ENCODE measurements at places on chromosomes 13 and 19.
A peak's percentile ranks its signal among the peaks of the same experiment; 100 is the strongest.

DNA sequence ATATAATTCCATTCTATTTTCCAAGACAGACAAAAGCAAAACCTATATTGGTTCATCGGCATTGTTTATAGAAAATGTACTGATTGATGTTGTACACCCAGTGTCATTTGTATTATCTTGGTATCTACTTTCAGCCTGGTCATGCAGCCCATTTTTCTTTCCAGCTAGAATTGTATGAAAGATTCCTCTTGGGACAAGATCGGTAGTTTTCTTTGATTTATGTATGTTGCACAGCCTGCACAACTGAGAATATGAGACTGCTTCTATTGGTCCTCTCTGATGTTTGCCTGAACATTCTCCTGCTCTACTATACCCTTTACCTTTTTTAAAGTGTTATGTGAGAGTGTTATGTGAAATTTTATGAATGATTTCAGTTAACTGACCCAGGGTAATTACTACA is 487.7 kb upstream of the PRR20A start:
- no peak for DNase-seq

DNA sequence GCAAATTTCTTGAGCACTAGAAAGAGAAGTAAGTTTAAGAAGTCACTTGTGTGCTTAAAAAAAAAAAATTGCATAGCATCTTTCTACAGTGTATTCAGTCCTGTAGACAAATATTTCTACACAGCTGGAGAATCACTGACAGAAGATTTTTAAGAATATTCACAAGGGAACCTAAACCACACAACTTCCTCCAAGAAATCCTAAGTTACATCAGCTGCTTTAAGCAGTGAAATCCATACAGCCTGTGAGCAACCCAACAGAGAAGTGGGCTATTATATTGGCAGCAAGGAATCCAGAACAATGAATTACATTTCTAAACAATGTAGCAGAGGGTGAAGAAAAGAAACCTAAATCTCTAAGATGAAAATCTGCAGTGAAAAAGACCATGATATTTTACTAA is 1.5 kb downstream of the DOCK9 start:
- no peak for DNase-seq

- DNase-seq = no peak
These were observed 389.5 kb upstream of the ZNF507 start for GRCh38 chr19:31955884-31956283.

DNA sequence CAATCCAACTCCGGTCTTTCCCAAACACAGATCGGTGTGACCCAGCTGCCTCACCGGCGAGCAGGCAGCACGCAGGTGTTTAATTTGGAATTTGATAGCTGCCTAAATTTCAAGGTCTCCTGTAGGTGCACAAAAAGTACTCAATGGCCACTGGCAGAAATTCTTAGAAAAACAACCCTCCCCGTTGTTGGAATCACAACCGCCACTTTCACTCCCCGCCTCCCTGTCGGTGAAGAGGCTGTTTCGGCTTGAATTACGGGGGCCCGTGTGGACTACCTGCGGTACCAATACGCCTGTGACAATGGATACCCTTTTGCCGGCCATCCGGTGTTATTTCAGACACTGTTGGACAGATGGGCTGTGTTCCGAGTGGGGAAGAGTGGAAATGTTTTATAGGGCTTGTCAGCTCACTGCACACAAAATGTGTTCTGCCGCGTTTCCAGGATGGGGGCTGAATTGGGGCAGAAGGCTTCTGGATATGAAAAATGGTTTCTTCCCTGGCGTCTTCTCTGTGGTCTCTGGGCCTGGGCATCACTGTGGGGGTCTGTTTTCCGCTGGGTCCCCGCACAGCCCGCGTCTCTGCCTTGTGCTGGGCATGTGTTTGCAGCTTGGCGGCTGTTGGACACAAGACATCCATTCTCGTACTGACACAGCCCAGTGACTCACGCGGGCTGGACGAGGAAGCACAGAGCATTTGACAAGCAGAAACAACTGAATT is 45.4 kb downstream of the ZIC5 start:
- no peak for DNase-seq

GRCh38 chr19:941292-942132 is 15.7 kb downstream of the ARID3A start:
- no peak for DNase-seq

DNA sequence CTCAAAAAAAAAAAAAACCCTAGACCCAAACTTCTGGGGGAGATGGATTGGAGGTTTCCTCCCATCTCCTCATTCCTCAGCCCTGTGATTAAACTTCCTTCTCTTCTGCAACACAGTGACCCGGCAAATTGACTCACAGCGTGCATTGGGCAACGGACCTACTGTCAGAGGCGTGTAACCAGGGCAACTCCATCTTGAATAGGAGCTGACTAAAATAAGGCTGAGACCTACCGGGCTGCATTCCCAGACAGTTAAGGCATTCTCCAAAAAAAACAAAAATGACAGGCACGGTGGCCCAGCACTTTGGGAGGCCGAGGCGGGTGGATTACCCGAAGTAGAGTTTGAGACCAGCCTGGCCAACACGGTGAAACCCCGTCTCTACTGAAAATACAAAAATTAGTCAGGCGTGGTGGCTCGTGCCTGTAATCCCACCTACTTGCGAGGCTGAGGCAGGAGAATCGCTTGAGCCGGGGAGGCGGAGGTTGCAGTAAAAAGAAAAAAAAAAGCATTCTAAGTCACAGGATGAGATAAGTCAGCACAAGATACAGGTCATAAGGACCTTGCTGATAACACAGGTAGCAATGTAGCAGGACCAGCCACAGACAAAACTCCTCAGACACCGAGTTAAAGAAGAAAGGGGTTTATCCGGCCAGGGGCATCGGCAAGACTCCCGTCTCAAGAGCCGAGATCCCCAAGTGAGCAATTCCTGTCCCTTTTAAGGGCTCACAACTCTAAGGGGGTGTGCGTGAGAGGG is 5.4 kb upstream of the NLRP7 start:
- no peak for DNase-seq

- no peak for DNase-seq
These were observed 109.8 kb upstream of the GPC6 start for GRCh38 chr13:93116809-93117208.

GRCh38 chr13:108226184-108226583 is 8.0 kb downstream of the ABHD13 start:
- peak; percentile 3 for DNase-seq

DNA sequence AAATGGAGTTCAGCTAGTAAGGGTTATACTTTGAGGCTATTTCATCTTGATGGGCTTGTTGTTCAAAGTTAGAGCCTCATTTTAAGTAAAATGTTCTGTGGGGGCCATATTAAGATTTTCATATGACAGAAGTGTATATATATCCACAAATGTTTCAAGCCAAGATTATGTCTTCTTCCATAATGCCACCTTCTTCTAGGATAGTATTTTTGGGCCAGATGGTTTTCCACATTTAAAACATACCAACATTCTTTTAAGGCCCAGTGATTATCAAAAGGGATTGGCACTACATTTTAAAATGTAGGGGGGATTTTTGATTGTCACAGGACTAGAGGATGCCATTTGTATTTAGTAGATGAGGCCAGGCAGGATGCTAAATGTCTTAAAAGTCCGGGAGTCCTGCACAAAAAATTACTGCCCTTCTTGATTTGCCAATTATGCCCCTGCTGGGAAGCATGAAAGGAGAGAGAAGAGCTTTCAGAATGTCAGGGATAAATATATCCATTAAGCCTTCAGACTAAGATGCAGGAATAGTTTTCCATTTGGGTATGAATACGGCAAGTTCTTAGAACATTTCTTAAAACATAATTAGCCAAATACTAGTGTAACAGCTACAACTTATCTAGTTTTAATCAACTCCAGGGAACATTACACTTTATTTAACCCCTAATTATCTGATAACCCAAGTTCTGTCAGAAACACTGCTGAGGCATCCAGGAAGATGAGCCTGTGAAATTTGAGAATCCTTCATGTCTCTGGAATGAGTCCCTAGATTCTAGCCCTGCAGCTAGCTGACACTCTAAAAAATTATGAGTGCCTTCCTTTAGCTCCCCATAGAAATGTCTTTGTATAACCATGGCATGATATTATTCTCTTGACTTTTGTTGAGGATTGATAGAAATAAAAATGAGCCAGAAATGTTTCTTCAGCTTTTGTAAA is 34.0 kb downstream of the ITM2B start:
- DNase-seq = no peak

DNA sequence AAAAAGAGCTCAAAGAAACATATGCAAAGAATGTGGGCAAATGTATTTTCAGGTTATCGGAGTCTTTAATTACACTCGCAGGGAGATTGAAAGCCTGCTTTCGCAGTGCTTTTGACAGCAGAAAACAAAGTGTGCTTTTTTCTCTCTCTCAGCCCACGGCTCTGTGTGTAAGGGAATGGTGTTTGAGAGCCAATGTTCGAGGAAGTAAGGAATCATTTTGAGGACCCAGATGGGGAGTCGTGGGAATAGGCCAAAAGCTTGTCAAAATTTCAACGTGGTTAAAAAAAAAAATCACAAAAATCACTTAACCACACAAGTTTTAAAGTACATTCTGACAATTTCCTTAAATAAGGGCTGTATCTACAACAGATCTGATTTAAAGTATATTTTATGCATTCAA is 197.1 kb upstream of the IRS2 start:
- no peak for DNase-seq
